ENCODE measurements at places on chromosomes 1 and 21.
A peak's percentile ranks its signal among the peaks of the same experiment; 100 is the strongest.

- DNase-seq, result no peak
Measured at GRCh38 chr1:195709821-195710220, 898.4 kb downstream of the KCNT2 start.

DNA sequence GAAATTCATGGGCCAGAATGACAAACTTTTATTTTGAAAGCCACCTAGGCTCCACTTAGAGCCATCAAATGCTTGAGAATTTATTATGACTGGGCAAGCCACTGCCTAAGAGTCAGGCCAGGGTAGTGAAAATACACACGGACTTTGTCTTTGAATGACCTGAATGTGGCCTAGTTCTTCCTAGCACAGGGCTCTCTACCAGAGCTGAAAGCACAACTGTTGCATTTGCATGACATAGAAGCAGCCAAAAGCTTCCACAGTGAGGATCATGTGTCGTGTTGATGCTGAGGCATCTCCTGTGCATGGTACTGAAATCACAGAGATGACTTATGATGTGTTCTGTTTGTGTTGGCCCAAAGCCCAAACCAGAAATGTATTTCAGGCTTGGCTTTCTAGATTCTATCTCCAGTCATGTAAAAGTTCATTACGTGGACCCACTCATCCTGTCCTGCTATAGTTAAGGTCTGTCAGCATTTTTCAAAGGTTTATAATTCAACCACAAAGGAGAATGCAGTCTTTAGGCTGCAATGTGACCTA, 164.0 kb upstream of the UBE2U start:
- peak; percentile 96 for DNase-seq

DNA sequence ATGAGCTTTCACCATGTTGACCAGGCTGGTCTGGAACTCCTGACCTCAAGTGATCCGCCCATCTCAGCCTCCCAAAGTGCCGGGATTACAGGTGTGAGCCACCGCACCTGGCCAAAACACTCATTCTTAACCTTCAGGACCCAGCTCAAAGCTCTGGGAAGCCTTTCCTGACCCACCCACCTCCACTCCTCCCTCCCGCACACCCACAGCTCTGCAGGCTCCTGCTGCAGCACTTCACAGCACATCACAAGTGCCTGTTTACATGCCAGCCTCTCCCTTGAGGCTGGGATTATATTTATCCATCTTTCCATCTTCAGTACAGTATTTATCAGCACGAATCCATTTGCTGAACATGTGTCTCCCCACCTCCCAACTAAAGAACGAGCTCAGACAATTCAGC, 14.9 kb downstream of the SLC9A1 start:
- no peak for DNase-seq

DNA sequence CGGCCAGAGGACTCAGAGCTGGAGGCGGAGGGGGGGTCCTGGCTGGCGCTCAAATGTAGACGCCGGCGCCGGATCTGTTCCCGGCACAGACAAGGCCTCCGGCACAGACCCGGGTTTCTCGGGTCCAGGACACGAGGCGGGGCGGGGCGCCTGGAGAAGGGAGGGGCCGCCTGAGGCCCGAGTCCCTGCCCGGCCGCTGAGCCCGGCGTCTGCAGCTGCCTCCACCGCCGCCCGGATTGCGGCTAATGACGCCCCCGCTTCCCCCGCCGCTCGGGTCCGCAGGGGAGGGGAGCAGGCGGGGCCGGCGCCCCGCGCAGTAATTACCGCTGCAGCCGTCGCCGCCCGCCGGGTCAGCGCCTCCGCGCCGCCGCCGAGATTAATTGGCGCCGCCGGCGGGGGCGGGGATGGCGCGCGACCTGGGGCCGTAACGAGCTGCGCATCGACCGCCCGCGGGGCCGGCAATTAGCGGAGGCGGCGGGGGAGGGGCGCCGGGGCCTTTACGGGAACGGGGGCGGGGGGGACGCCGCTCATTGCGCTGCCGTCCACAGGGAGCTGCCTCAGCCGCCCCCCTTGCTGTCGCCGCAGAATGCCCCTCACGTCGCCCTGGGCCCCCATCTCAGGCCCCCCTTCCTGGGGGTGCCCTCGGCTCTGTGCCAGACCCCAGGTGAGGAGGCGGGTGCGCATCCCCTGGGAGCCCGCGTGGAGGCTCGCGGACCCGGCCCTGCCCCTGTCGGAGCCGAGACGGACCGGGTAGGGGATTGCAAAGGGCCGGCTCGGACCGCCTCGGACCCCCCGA, 17.3 kb downstream of the NOC2L start:
- no peak for DNase-seq

All from amniotic stem cell (primary cell).